HFFc6 (cell line): ENCODE measurements at places on chromosomes 2 and 18. TPM values are rescaled to one million over a fixed set of nuclear protein-coding genes. Genes with fewer than 3 reads are reported as not detected.
A peak's percentile ranks its signal among the peaks of the same experiment; 100 is the strongest.

DNA sequence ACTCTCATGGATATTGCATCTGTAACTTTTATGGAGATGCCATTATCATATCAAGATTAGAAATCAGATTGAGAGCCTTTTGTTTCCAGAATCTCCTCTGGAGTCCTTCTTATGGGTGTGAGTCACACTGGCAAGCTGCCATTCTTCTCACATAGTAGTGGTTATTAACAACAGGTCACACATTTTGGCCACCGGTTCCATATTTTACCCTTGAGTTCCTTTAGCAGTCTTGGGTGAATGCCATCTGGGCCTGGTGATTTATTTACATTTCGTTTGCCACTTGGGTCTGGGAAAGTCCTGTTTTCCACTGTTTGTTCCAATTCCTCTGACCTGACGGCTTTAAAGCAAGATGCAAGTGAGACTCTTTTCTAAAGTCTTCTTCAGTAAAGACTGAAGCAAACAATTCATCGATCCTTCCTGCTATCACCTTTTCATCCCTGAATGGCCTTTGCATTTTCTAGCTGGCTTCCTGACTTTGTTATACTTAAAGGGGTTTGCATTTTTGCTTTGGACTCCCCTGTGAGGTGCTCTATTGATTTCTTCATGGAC lies 80.5 kb upstream of the CAVIN2 start:
- peak; percentile 34 for DNase-seq
- peaks cover 15% of the 10 kb centered on the region for H3K4me1 ChIP-seq
- no peak overlapping the region for H3K27ac ChIP-seq

- no peak overlapping the region for H3K27ac ChIP-seq
- peaks cover 9% of the 10 kb centered on the region for H3K36me3 ChIP-seq
- no peaks in the 10 kb centered on the region for H3K27me3 ChIP-seq
- peaks cover 64% of the 10 kb centered on the region for H3K4me1 ChIP-seq
- peak; percentile 46 for DNase-seq
Observed at GRCh38 chr2:156896294-156896693, 361.2 kb upstream of the GALNT5 start.

- H3K4me3 ChIP-seq, result no peak overlapping the region
- 0 out of 2 replicates have a peak, but pooled peaks cover 2% of the 10 kb centered on the region for H3K27me3 ChIP-seq
- no peaks in the 10 kb centered on the region for H3K4me1 ChIP-seq
- no peak for DNase-seq
- H3K36me3 ChIP-seq, result no peaks in the 10 kb centered on the region
Observed at GRCh38 chr2:58749041-58749440, 507.9 kb upstream of the FANCL start.

- H3K36me3 ChIP-seq, result 0 out of 2 replicates have a peak, but pooled peaks cover 6% of the 10 kb centered on the region
- H3K27ac ChIP-seq, result no peak overlapping the region
- peaks cover 44% of the 10 kb centered on the region for H3K4me1 ChIP-seq
- H3K4me3 ChIP-seq, result peak overlapping the region; percentile 11; the same call in 1 of the 2 replicates
- DNase-seq, result no peak
Observed at GRCh38 chr2:101310090-101310833, 1.8 kb upstream of the RNF149 start.

GRCh38 chr2:30147196-30147714 lies 448 bp downstream of the YPEL5 start:
- peaks cover 51% of the 10 kb centered on the region for H3K4me1 ChIP-seq
- peak overlapping the region; percentile 86 for H3K4me3 ChIP-seq
- DNase-seq, result no peak
- H3K27ac ChIP-seq, result peak overlapping the region; percentile 78; the same call in 1 of the 2 replicates
- peaks cover 17% of the 10 kb centered on the region for H3K36me3 ChIP-seq
- H3K27me3 ChIP-seq, result peaks cover 7% of the 10 kb centered on the region; the same call in 1 of the 2 replicates

DNA sequence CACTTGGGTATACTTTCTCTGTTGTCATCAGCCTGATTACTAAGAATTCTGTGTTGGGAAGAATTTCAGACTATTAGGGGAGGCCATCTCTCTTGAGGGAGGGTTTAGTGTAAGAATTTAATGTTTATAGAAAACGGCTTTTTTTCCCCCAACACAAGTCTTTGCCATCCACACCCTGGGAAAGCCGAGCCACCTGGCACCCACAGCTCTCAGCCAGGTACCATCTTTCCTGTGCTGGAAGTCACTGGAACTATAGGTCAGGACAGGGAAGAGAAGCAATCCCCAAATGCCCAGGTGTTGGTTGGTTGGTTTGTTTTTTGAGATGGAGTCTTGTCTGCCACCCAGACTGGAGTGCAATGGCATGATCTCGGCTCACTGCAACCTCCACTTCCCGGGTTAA lies 155.1 kb downstream of the SMAD7 start:
- peaks cover 34% of the 10 kb centered on the region for H3K4me1 ChIP-seq
- H3K27ac ChIP-seq, result no peak overlapping the region
- H3K36me3 ChIP-seq, result peaks cover 43% of the 10 kb centered on the region
- no peak for DNase-seq

CYS1 gene
- total RNA-seq, result 0.15 to 1.3 TPM (median 0.62 TPM) in 3 replicates

ASNSD1 gene
- total RNA-seq, result 30.7 to 42.7 TPM (median 38.2 TPM) in 3 replicates

IMMT gene
- 90.6 to 93.9 TPM (median 93.4 TPM) in 3 replicates for total RNA-seq

DNA sequence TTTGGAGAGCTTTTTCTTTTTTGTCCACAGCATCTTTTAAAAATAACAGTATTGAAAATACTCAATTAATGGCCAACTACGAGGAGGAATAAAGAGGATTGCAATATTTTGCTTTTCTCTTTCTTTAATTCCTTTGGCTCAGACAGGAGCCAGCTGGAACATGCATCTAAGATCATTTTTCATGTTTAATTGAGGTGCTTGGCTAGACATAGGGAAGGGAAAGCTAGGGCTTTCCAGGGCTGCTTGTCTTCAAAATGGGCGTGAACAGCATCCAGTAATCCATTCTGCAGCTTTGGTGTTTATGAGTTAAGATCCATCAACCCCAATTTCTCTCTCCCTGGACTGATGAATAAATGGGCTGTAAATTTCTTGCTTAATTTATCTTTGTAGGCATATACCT lies 323.0 kb downstream of the PTPRM start:
- no peak overlapping the region for H3K4me3 ChIP-seq
- DNase-seq, result no peak
- H3K4me1 ChIP-seq, result no peaks in the 10 kb centered on the region
- H3K27me3 ChIP-seq, result no peaks in the 10 kb centered on the region
- no peak overlapping the region for H3K27ac ChIP-seq

GRCh38 chr2:6184532-6185292 lies 492.5 kb downstream of the SOX11 start:
- H3K27me3 ChIP-seq, result no peaks in the 10 kb centered on the region; the same call in 1 of the 2 replicates
- H3K27ac ChIP-seq, result no peak overlapping the region
- DNase-seq, result no peak
- peaks cover 3% of the 10 kb centered on the region; the same call in 1 of the 2 replicates for H3K36me3 ChIP-seq

- H3K4me1 ChIP-seq, result peaks cover 39% of the 10 kb centered on the region
- peak overlapping the region; percentile 98 for H3K4me3 ChIP-seq
- no peak for DNase-seq
- H3K27me3 ChIP-seq, result no peaks in the 10 kb centered on the region
- peak overlapping the region; percentile 86 for H3K27ac ChIP-seq
- peaks cover 4% of the 10 kb centered on the region for H3K36me3 ChIP-seq
Observed at GRCh38 chr2:99181624-99182000, 628 bp downstream of the MRPL30 start.

GRCh38 chr18:44724105-44724778 lies 43.6 kb downstream of the SETBP1 start:
- H3K4me3 ChIP-seq, result no peak overlapping the region
- no peaks in the 10 kb centered on the region for H3K36me3 ChIP-seq
- peaks cover 21% of the 10 kb centered on the region for H3K4me1 ChIP-seq
- peaks cover 7% of the 10 kb centered on the region for H3K27me3 ChIP-seq

GRCh38 chr2:216994353-216994854 lies 134.5 kb upstream of the TNP1 start:
- 0 out of 2 replicates have a peak, but pooled peaks cover 5% of the 10 kb centered on the region for H3K4me1 ChIP-seq
- no peak for DNase-seq
- H3K4me3 ChIP-seq, result peak overlapping the region; percentile 25; the same call in 1 of the 2 replicates
- no peak overlapping the region for H3K27ac ChIP-seq
- peaks cover 61% of the 10 kb centered on the region for H3K27me3 ChIP-seq

- H3K27ac ChIP-seq, result no peak overlapping the region
- no peak overlapping the region for H3K4me3 ChIP-seq
Observed at GRCh38 chr2:181255651-181256050, 201.5 kb upstream of the ITGA4 start.

- H3K36me3 ChIP-seq, result no peaks in the 10 kb centered on the region
- no peaks in the 10 kb centered on the region for H3K27me3 ChIP-seq
- no peak for DNase-seq
- no peak overlapping the region for H3K4me3 ChIP-seq
- no peaks in the 10 kb centered on the region for H3K4me1 ChIP-seq
- H3K27ac ChIP-seq, result no peak overlapping the region
Observed at GRCh38 chr18:33660696-33661310, 82.8 kb downstream of the ASXL3 start.

SERPINB5 gene
- not detected in 3 replicates for total RNA-seq

- H3K27me3 ChIP-seq, result no peaks in the 10 kb centered on the region
- no peak for DNase-seq
- no peak overlapping the region for H3K4me3 ChIP-seq
- H3K4me1 ChIP-seq, result no peaks in the 10 kb centered on the region; the same call in 1 of the 2 replicates
Observed at GRCh38 chr2:232228971-232229894, 149.3 kb upstream of the ALPP start.

GRCh38 chr2:36393738-36394256 lies 38.2 kb downstream of the CRIM1 start:
- H3K27ac ChIP-seq, result peak overlapping the region; percentile 79
- H3K36me3 ChIP-seq, result peaks cover 32% of the 10 kb centered on the region
- H3K27me3 ChIP-seq, result peaks cover 29% of the 10 kb centered on the region
- peak overlapping the region; percentile 7 for H3K4me3 ChIP-seq
- peaks cover 19% of the 10 kb centered on the region for H3K4me1 ChIP-seq

DNA sequence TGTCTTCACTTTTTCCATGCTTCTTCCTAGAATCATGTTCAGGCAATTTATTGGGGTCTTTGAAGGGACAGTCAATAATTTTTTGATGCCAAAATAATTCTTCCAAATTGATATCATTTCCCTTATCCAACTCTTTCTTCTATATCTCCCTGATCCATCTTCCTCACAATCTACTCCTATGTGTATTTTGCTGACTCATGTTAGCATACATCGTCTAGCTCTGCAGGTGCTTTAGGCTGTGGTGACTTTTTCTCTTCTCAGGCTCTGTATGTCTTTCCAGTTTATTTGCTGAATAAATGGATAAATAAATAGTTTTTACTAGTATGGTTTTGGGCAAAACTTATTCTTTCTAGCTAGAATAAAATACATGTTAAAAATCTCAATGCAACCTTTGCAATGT lies 1650.9 kb upstream of the TMEFF2 start:
- peaks cover 10% of the 10 kb centered on the region; the same call in 1 of the 2 replicates for H3K4me1 ChIP-seq
- no peaks in the 10 kb centered on the region for H3K27me3 ChIP-seq
- no peak for DNase-seq
- H3K4me3 ChIP-seq, result no peak overlapping the region
- H3K36me3 ChIP-seq, result no peaks in the 10 kb centered on the region
- no peak overlapping the region for H3K27ac ChIP-seq

DNA sequence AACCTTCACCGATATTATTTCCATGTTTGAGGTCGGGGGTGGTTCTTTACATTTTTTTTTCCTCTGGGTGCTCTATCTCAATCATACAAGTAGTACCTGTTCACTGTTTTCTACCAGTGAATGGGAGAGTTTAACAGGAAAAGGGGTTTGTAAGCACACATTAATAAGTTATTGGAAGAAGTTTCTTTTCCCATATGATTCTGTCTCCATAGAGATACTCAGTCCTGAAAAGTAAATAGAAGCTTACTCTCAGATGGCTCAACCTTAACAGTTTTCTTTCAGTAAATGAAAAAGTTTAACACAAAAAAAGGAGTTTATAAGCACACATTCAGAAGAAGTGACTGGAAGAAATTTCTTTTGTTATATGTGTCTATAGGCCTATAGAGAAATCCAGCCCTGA lies 995.6 kb upstream of the SLC39A10 start:
- no peaks in the 10 kb centered on the region for H3K4me1 ChIP-seq
- no peak for DNase-seq
- H3K27ac ChIP-seq, result no peak overlapping the region
- H3K4me3 ChIP-seq, result no peak overlapping the region
